ENCODE measurements at places on chromosomes 4 and X. TPM values are rescaled to one million over a fixed set of nuclear protein-coding genes. Genes with fewer than 3 reads are reported as not detected.

The PPP2R2C gene
- total RNA-seq, result 0.09 TPM

The SCML2 gene
- total RNA-seq, result 0.81 TPM

The ANOS1 gene
- 49.7 TPM for total RNA-seq

The TCEAL6 gene
- not detected for total RNA-seq

The KIT gene
- total RNA-seq, result 33.3 TPM

The TLR8 gene
- total RNA-seq, result 17.8 TPM

The MAD2L1 gene
- 0.90 TPM for total RNA-seq

The SPON2 gene
- 43.9 TPM for total RNA-seq

The GABRQ gene
- total RNA-seq, result not detected

The MAP7D2 gene
- 0.26 TPM for total RNA-seq

The KCND1 gene
- total RNA-seq, result 1.2 TPM

The MAGEE2 gene
- not detected for total RNA-seq

The MED28 gene
- 50.0 TPM for total RNA-seq

The HELT gene
- 0.49 TPM for total RNA-seq

The ITIH6 gene
- total RNA-seq, result not detected

The PWWP3B gene
- 1.1 TPM for total RNA-seq

The HERC5 gene
- total RNA-seq, result 18.4 TPM

The PPEF2 gene
- total RNA-seq, result not detected

The KCNE5 gene
- total RNA-seq, result not detected

The ZXDA gene
- 5.5 TPM for total RNA-seq

The PDE5A gene
- total RNA-seq, result 58.0 TPM

The CTAG1B gene
- total RNA-seq, result not detected

The FAM9B gene
- 0.52 TPM for total RNA-seq

The ATP5ME gene
- 167 TPM for total RNA-seq

The SH2D1A gene
- 1.8 TPM for total RNA-seq

The SSX3 gene
- total RNA-seq, result not detected

The ASB9 gene
- 4.4 TPM for total RNA-seq

The AFP gene
- total RNA-seq, result not detected

The GABRG1 gene
- not detected for total RNA-seq

The WFS1 gene
- 110 TPM for total RNA-seq

The GDPD2 gene
- not detected for total RNA-seq

The WNK3 gene
- 1.8 TPM for total RNA-seq

The NDNF gene
- total RNA-seq, result 201 TPM

The ALG13 gene
- 44.7 TPM for total RNA-seq

The SMPX gene
- not detected for total RNA-seq

The SOD3 gene
- total RNA-seq, result 198 TPM

The TCEAL3 gene
- 20.1 TPM for total RNA-seq

The XAGE1B gene
- 1.2 TPM for total RNA-seq

The LNX1 gene
- 6.0 TPM for total RNA-seq

The BMPR1B gene
- 3.0 TPM for total RNA-seq

The RAB33A gene
- total RNA-seq, result 0.75 TPM

The CRMP1 gene
- 6.1 TPM for total RNA-seq
